ENCODE measurements at places on chromosomes 13 and 19.

DNA sequence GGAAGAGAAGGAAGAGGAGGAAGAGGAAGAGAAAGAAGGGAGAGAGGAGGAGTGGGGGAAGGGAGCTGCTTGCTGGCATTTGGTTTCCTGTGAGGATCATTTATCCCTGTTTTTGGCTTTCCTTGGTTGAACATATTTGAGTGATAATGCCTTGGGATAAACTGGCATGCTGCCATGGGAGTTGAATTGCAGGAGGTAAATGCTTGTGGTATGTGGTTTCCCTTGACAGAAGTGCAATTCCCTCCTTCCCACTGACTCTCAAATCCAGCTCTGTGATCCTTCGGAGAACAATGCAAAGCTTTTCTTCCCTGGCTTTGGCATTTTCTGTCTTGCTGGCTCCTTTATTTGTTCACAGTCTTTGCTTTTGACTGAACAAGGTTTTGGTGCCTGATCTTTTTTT is 27.2 kb upstream of the CBY2 start:
- H3K27ac ChIP-seq: no peak overlapping the region
- H3K4me3 ChIP-seq: no peak overlapping the region
- H3K36me3 ChIP-seq: no peaks in the 10 kb centered on the region

DNA sequence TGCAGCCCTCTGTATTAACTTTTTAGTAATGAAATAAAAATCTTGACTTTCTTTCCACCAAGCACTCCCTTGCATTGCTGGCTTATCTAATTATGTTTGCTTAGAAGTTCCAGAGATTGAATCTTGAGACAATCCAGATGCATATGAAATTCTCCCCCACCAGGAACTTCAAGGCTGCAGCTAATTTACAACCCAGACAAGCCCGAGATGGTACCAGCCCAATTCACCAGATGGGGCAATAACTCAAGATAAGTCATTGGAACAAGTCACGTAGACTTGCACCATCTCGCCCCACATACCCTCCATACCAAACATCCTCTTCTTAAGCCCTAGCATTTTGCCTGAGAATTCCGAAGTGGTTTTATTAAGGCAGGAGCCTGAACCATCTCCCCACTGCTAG is 29.0 kb downstream of the UTP14C start:
- H3K4me3 ChIP-seq: no peak overlapping the region
- no peak for DNase-seq
- H3K27me3 ChIP-seq: no peaks in the 10 kb centered on the region

DNA sequence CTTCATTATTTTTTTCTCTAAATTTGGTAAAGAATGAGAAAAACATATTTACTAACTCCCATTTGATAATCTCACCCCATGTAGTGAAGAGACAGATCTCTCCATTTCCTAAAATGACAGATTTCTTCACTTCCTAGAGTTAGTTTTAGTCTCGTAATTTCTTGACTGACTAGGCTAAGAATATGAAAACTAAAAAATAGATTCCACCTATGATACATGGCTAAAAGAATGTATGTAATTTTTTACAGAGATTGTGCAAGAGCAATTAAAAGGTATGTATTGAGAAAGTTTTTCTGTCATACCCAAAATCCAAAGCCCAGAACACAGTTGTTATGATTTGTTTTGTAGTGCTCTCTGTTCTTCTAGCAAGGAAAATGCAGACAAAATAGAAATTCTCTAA is 9.5 kb downstream of the NALCN start:
- H3K27ac ChIP-seq: no peak overlapping the region
- DNase-seq: no peak
- H3K27me3 ChIP-seq: no peaks in the 10 kb centered on the region
- H3K4me1 ChIP-seq: no peaks in the 10 kb centered on the region
- no peak overlapping the region for H3K4me3 ChIP-seq
- no peaks in the 10 kb centered on the region for H3K36me3 ChIP-seq

DNA sequence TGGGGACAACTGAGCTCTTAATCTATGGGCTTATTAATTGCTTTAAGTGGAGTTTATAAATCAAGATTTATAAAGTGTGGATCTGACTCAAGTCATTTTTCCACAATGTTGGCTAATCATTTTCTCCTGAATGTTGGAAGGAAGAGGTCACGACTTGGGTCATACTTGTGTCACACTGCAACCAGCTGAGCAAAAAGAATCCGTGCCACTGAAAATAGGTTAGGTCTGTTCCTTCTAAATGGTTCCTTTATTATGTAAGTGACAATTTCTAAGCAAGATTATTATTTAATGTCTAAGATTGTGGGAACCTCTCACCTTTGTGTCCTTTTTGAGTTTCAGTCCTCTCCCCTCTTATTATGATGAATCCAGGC is 178.6 kb downstream of the SHISA2 start:
- H3K27ac ChIP-seq: no peak overlapping the region
- no peaks in the 10 kb centered on the region for H3K4me1 ChIP-seq
- H3K4me3 ChIP-seq: no peak overlapping the region
- no peak for DNase-seq

- H3K4me1 ChIP-seq: no peaks in the 10 kb centered on the region
- H3K27ac ChIP-seq: no peak overlapping the region
- no peak for DNase-seq
Observed at GRCh38 chr19:38039966-38040365, 133.0 kb downstream of the SIPA1L3 start.

- no peak for DNase-seq
- H3K27ac ChIP-seq: no peak overlapping the region
- H3K27me3 ChIP-seq: no peaks in the 10 kb centered on the region
- no peaks in the 10 kb centered on the region for H3K4me1 ChIP-seq
Observed at GRCh38 chr13:66795636-66796035, 434.5 kb downstream of the PCDH9 start.

GRCh38 chr19:33675501-33676124 is 53.9 kb downstream of the CHST8 start:
- H3K27ac ChIP-seq: no peak overlapping the region
- DNase-seq: no peak
- H3K36me3 ChIP-seq: no peaks in the 10 kb centered on the region
- H3K27me3 ChIP-seq: peaks cover 46% of the 10 kb centered on the region
- no peak overlapping the region for H3K4me3 ChIP-seq

DNA sequence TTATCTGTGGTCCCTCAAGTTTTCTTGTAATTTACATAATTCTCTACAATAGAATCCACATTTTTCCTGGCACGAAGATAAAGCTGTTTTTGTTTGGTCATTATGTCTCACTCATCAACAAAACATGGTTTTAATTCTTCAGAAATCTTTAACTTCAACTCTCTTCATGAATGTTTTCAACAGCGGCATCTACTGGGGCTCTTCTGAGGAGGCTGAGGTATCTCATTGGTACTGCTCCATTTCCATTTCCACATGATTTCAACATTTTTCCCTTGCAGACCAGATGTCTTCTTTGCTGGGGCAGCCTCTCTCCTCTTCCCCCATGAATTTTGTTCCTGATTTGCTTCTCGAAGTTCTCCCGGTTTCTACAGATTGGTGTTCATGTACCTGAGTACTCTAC is 5.8 kb upstream of the KBTBD7 start:
- no peak overlapping the region for H3K27ac ChIP-seq
- no peaks in the 10 kb centered on the region for H3K27me3 ChIP-seq
- no peak overlapping the region for H3K4me3 ChIP-seq
- DNase-seq: no peak

DNA sequence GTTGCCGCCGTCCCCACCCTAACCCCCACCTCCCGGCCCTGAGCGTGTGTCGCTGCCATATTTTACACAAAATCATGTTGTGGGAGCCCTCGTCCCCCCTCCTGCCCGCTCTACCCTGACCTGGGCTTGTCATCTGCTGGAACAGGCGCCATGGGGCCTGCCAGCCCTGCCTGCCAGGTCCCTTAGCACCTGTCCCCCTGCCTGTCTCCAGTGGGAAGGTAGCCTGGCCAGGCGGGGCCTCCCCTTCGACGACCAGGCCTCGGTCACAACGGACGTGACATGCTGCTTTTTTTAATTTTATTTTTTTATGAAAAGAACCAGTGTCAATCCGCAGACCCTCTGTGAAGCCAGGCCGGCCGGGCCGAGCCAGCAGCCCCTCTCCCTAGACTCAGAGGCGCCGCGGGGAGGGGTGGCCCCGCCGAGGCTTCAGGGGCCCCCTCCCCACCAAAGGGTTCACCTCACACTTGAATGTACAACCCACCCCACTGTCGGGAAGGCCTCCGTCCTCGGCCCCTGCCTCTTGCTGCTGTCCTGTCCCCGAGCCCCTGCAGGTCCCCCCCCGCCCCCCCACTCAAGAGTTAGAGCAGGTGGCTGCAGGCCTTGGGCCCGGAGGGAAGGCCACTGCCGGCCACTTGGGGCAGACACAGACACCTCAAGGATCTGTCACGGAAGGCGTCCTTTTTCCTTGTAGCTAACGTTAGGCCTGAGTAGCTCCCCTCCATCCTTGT is 6.4 kb downstream of the YIPF2 start:
- H3K4me1 ChIP-seq: no peaks in the 10 kb centered on the region
- H3K4me3 ChIP-seq: no peak overlapping the region
- no peak overlapping the region for H3K27ac ChIP-seq
- H3K27me3 ChIP-seq: no peaks in the 10 kb centered on the region

GRCh38 chr13:26342898-26343297 is 89.0 kb downstream of the CDK8 start:
- H3K4me3 ChIP-seq: no peak overlapping the region
- no peaks in the 10 kb centered on the region for H3K27me3 ChIP-seq
- no peak overlapping the region for H3K27ac ChIP-seq
- H3K4me1 ChIP-seq: no peaks in the 10 kb centered on the region
- no peaks in the 10 kb centered on the region for H3K36me3 ChIP-seq
- no peak for DNase-seq

- H3K36me3 ChIP-seq: no peaks in the 10 kb centered on the region
- no peak overlapping the region for H3K4me3 ChIP-seq
- H3K27ac ChIP-seq: no peak overlapping the region
- no peaks in the 10 kb centered on the region for H3K4me1 ChIP-seq
- H3K27me3 ChIP-seq: no peaks in the 10 kb centered on the region
Observed at GRCh38 chr13:108959234-108959633, 329.8 kb downstream of the MYO16 start.

DNA sequence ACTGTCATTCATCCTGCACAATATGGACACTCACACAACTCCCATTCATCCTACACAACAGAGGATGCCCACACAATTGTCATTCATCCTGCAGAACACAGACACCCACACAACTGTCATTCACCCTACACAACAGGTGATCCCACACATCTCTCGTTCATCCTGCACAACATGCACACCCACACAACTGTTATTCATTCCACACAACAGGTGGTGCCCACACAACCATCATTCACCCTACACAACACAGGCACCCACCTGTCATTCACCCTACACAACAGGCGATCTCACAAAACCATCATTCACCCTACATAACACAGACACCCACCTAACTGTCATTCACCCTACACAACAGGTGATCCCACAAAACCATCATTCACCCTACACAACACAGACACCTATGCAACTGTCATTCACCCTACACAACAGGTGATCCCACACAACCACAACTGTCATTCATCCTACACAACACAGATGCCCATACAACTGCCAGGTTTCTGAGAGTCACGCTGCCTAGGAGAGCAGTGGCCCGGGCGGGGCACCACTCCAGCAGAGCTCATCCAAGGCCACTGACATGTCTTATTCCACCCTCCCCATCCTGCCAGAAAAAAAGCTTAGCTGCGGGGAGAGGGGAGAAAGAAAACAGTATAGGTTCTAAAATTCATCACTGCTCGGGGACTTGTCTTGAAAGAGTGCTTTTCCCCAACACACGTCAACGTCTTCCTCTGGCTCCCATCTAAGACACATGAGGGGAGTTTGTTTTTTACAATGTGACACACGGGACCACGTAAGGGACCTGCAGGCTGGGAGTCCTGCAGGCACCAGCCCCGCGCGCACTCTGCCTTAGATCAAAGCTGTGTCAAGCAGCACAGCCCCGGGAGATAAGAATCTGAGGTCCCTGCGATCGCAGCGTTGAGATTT is 44.0 kb downstream of the KLF2 start:
- no peak overlapping the region for H3K27ac ChIP-seq
- no peaks in the 10 kb centered on the region for H3K27me3 ChIP-seq
- no peak overlapping the region for H3K4me3 ChIP-seq
- peaks cover 4% of the 10 kb centered on the region for H3K4me1 ChIP-seq
- no peaks in the 10 kb centered on the region for H3K36me3 ChIP-seq

DNA sequence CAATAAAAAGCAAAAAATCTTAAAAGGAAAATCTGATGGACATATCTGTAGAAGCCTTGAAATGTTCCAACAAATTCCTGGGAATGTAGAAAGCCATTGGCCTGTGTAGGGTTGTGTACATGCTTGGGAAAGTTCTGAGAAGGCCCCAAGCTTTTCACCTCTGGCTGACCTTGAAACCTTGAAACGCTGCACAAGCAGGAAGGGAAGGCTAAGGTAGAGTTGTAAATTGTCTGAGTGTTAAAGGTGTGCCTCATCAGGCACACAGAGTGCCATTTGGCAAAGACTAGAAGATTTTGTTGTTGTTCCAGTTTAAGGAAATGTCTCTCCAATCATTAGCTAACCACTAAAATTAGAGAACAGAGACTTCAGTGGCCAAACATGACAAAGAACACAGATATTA is 10.4 kb downstream of the TSKS start:
- no peak overlapping the region for H3K4me3 ChIP-seq
- H3K27me3 ChIP-seq: no peaks in the 10 kb centered on the region
- no peaks in the 10 kb centered on the region for H3K4me1 ChIP-seq
- H3K27ac ChIP-seq: no peak overlapping the region
- no peaks in the 10 kb centered on the region for H3K36me3 ChIP-seq

GRCh38 chr19:876780-877314 is 16.1 kb downstream of the MED16 start:
- no peaks in the 10 kb centered on the region for H3K36me3 ChIP-seq
- no peak for DNase-seq
- H3K4me1 ChIP-seq: no peaks in the 10 kb centered on the region
- H3K27me3 ChIP-seq: no peaks in the 10 kb centered on the region
- H3K27ac ChIP-seq: no peak overlapping the region

DNA sequence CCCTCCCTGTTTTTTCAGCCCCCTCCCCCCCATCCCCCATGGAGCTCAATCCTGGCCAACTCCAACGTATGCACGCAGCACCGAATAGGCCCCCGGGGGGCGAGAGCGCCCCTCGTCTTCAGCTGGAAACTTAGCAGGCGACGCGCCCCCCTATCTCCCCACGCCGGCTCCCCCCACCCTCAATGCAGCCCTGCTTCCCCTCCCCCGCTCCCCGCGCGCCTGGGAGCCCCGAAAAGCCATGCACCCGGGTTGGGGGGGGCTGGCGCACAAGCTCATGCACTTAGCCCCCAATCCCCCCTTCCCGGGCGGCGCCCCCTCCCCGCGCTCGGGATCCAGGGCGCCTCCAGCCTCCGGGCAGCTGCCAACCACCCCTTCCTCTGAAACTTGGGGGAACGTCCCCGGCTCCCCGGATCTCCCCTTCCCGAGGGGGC is 508 bp downstream of the ZBTB7A start:
- H3K36me3 ChIP-seq: no peaks in the 10 kb centered on the region
- peak overlapping the region; percentile 100 for H3K27ac ChIP-seq
- H3K4me3 ChIP-seq: peak overlapping the region; percentile 83
- H3K27me3 ChIP-seq: no peaks in the 10 kb centered on the region

GRCh38 chr13:66138172-66138811 is 1091.8 kb downstream of the PCDH9 start:
- H3K4me1 ChIP-seq: no peaks in the 10 kb centered on the region
- H3K27me3 ChIP-seq: no peaks in the 10 kb centered on the region
- H3K27ac ChIP-seq: no peak overlapping the region
- no peak for DNase-seq

Data from breast epithelium (tissue), 4 donors.